ENCODE measurements at places on chromosomes 12 and 14.

DNA sequence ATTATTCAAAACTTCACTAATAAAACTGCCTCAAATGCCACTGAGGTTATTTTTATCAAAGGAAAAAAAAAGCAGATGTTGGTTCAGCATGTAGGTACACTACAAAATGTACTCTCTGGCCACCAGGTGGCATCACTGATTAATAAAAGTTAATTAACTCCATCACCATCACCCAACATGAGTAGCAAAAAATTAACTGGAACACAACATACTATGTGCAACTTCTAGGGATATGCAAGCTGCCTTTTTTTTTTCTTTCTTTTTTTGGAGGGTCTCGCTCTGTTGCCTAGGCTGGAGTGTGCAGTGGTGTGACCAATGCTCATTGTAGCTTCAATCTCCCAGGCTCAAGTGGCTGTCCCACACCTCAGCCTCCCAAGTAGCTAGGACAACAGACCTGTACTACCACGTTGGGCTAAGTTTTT is 43.8 kb upstream of the NR2C1 start:
- peak; percentile 71 for DNase-seq

GRCh38 chr12:49947593-49948226 is 2.8 kb upstream of the AQP2 start:
- DNase-seq = no peak

- no peak for DNase-seq
Observed at GRCh38 chr14:34937876-34938275, 44.9 kb upstream of the SRP54 start.

DNA sequence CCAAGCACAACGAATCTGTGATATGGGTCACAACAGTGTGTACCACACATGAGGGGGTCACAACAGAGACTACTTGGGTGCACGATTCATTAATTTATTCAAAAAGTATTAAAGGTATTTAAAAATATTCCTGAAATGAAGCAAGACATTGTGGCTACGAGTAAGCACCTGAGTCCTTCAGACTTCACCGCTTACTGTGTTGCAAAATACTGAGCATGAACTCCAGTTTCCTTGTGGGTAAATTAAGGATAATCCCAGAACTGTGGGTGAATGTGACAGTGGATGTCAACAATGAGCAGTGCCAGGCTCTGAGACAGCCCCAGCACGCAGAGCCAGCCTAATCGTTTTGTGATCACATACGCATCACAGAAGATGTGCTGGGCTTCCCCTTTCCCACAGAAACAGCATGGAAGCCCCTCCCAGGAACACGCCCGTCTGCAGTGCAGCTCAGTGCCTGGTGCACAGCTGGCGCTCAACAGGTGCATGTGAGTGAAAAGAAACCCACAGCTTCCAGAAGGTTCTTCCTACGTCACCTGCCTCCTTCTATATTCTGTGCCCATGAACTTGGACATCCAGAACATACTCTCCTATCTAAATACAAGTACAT is 29.1 kb downstream of the CDC42BPB start:
- no peak for DNase-seq

DNA sequence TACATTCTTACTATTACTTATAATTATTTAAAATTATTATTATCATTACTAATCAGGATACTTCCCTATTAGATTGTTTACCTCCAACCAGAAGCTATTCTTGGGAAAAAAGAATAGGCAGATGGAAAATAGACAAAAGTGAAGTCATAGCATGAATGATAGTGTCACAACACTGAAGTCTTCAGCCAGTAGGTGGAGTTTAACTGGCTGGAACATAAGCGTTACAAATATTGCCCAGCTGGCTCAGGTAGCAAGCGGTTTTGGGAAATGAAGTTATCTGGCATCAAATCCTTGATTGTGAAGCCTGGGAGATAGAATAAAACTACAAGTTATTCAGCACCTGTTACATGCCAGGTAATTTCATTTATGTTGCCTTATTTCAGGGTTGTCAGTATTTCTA is 762.9 kb downstream of the C12orf50 start:
- no peak for DNase-seq

- DNase-seq = no peak
Observed at GRCh38 chr12:85568395-85569103, 267.7 kb downstream of the RASSF9 start.

DNA sequence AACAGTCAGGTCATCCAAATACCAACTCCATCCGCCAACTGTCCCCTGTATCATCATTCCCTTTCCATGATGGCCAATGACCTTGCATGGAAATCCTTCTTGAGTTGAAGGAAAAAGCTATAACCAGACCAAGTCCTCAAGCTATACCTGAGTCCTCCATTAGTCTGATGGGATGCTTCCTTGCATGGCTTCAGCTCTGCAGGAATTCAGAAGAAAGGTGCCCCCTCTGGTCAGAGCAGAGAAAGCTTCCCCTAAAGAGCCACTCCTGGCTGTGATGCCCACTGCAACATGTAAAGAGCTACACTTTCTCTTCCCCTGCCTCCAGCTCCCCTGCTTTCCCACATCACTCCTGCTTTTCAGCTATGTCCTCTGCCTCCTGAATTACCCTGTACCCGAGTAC is 43.1 kb upstream of the FKBP4 start:
- DNase-seq = no peak

DNA sequence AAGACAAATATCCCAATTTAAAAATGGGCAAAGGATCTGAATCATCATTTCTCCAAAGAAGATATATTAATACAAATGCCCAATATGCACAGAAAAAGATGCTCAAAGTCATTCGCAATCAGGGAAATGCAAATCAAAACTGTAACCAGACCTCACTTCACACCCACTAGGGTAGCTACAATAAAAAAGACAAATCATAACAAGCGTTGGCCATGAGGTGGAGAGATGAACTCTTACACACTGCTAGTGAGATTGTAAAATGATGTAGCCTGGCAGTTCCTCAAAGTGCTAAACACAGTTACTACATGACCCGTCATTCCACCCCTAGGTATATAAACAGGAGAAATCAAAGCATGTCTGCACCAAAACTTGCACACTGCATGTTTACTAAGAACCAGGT is 30.4 kb downstream of the CDC42BPB start:
- no peak for DNase-seq

DNA sequence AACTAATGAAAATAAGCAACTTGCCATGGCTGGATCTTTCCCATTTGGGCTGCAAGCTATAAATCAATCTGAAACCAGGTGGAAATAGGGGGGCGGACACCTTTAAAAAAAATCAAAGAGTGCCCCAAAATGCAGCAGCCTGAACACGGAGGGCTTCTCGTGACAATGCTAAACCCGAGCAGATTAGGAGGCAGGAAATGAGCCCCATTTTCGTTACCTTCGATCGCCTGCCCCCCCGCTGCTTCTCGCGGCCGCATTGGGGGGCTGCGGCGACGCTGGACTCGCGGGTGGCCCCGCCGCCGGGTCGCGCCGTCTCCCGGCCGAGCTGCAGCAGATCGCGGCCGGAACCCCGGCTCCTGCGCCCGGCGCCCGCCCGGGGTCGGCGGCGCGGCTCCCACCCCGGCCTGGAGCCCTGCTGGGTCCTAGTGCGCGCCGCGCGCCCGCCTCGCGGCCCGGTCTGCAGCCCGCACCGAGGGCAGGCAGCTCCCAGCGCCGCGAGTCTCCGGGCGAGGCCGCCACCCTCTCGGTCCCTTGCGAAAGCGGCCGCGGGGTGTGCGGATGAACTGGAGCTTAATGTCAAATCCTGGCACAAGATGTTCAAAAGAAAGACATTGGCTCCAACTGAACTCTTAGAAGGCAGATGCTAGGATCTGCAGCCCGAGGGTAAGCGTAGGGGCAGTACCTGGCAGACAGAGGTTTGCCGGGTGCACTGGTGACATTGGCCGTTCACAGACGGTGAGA is 201.9 kb upstream of the FOXN3 start:
- peak; percentile 57 for DNase-seq

- no peak for DNase-seq
Observed at GRCh38 chr14:103225062-103225461, 101.8 kb downstream of the TNFAIP2 start.

GRCh38 chr12:1117970-1118563 is 127.0 kb downstream of the ERC1 start:
- DNase-seq = peak; percentile 76

- peak; percentile 22 for DNase-seq
Observed at GRCh38 chr12:120710805-120711296, 593 bp downstream of the UNC119B start.

All from stimulated activated CD4-positive, alpha-beta T cell treated with anti-CD3 and anti-CD28 coated beads, Interleukin-4, amount 100 ng/mL, for 24 hours (primary cell).